Renal cortex interstitium (tissue), 15 donors: ENCODE measurements at places on chromosomes 7 and 10. TPM values are rescaled to one million over a fixed set of nuclear protein-coding genes. Genes with fewer than 3 reads are reported as not detected.

The FHIP2A gene
- 29.8 TPM for polyA plus RNA-seq

The KLF14 gene
- 0.70 TPM for polyA plus RNA-seq

The TLX1 gene
- polyA plus RNA-seq = 0.09 TPM

The TNPO3 gene
- polyA plus RNA-seq = 47.7 TPM

The FIGNL1 gene
- polyA plus RNA-seq = 31.5 TPM

The RGS10 gene
- polyA plus RNA-seq = 36.3 TPM

DNA sequence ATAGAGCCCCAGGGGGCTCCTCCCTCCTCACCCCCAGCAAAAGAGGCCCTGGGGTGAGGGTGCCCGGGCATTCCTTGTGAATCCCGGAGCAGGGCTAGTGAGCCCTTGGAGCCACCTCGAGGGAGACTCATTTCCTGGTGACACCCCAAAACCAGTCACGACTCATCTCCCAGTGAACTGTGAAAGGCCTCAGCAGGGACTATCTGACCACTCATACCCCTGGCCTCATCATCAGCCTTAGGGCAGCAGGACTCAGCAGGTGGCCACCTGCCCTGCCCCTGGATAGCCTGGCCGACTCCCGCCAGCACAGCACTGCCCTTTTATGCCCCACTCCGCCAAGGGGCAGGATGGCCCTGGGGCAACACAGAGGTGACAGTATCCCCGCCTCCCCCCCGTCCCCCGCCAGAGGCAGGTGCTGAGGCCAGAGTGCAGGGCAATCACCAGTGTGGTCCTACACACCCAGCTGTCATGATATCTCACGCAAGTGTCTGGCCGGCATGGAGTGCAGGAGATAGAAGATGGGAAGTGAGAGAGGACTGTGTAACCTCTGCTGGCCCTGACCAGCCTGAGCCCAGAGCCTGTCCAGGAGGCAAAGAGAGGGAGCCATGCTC lies 3.2 kb downstream of the SNCG start:
- DNase-seq = no peak

DNA sequence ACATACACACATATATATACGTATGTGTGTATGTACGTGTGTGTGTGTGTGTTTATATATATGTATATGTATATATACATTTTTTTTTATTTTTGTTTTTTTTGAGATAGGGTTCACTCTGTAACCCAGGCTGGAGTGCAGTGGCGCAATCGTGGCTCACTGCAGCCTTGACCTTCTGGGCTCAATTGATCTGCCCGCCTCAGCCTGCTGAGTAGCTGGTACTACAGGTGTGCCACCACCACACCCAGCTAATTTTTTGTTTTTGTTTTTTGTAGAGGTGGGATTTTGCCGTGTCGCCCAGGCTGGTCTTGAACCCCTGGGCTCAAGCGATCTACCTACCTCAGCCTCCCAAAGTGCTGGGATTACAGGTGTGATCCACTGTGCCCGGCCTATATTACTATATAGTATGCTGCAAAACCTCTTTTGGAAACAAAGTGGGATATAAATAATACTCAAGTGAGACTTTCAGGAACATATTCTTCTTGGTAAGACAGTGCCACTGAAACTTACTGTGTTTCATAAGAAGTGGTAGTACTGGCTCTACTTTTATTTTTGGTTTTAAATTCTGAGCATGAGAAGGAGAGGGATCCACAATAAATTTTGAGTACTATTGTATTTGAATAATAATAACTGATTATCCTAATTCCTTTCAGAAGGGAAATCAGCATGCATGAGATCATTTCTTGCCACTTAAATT lies 51.0 kb downstream of the MLLT10 start:
- no peak for DNase-seq

GRCh38 chr7:26049081-26049480 lies 102.9 kb upstream of the NFE2L3 start:
- no peak for DNase-seq

DNA sequence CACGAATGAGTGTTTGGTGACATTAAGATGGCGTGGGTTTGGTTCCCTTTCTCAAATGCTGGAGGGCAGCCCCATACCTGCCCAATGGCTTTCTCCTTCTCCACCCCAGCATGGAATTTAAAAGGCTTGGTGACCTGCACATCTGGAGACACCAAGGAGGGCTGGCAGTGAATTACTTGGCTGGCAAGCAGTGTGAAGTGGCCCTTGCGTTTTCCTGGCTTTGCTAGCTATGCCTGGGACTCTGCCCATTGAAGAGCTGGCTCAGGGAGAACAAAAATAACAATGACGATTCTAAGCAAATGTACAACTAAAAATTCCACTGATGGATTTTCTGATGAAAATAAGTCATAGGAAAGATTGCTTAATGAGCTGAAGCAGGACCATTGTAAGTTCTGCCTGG lies 203.7 kb downstream of the CYP26A1 start:
- no peak for DNase-seq

DNA sequence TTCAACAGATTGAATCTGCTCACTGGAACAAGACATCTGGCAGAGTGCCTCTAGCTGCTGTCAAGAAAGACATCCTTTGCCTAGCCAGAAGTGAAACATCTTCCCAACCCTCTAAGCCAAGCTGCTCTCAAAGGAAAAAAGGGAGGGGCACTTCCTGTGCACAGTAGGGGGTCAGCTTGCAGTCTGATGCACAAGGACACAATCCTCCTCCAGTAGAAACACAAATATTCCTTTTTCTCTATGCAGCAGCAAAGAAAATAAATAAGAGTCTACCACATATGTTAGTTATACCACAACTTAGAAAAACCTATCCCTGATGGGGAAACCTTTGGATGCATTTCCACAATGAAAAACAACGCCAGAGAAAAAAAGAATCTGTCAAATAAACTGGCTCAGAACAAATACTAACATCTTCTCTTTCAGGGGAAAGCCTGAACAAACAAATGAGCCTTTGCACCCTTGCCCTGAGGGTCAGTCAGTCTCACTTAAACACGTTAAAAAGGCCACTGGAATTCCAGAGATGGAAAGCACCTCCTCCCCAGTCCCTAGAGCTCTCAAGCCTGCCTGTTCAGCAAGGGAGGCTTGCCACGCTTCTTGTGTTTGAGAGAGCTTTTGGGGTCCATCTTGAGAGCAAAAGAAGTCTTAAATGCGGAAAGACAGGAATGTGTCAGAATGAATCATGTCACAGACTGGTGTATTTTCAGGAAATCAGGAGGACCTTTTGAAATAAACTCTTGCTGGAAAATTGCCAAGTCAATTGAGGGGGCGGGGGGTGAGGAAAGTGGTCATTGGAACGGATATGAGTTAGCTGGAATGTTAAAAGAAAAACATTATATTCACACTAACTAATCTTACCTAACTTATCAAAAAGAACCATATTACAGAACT lies 7.5 kb downstream of the LAMB1 start:
- DNase-seq = no peak

DNA sequence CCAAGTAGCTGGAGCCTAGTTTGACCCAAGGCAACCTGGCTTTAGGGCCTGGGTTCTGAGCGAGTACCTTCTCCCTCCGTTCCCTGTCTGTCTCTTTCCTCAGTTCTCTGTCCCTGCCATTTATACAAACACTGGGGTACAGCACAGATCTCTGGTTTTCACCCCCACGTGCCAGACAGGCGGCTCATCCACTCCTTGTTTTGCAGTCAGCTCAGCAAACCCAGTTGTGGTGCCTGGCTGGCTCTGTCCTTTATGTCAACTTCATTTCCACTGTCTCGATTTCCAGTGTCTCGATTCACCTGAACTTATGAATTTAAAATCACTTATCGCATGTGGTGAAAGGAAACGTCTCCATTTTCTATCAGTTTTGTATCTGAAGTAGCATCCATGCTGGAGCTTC lies 230.8 kb downstream of the FRMD4A start:
- DNase-seq = no peak

- DNase-seq = no peak
These were observed 9.1 kb upstream of the FZD9 start for GRCh38 chr7:73424489-73424885.

DNA sequence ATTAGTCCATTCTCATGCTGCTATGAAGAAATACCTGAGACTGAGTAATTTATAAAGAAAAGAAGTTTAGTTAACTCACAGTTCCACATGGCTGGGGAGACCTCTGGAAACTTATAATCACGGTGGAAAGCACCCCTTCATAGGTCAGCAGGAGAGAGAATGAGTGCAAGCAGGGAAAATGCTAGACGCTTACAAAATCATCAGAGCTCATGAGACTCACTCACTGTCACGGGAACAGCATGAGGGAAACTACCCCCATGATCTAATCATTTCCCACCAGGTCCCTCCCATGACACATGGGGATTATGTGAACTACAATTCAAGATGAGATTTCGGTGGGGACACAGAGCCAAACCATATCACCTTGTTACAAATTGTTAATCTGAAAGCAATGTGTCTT lies 15.8 kb downstream of the TAS2R39 start:
- no peak for DNase-seq

DNA sequence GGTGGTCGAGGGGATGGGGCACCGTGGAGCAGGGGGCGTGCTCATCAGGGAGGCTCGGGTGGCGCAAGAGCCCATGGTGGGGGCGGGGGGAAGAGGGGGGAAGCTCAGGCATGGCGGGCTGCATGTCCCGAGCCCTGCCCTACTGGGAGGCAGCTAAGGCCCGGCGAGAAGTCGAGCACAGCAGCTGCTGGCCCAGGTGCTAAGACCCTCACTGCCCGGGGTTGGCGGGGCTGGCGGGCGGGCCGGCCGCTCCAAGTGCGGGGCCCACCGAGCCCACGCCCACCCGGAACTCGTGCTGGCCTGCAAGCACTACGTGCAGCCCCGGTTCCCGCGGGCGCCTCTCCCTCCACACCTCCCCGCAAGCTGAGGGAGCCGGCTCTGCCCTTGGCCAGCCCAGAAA lies 55.0 kb upstream of the FAM171A1 start:
- DNase-seq = no peak
